ENCODE measurements at places on chromosomes 3 and 15.

DNA sequence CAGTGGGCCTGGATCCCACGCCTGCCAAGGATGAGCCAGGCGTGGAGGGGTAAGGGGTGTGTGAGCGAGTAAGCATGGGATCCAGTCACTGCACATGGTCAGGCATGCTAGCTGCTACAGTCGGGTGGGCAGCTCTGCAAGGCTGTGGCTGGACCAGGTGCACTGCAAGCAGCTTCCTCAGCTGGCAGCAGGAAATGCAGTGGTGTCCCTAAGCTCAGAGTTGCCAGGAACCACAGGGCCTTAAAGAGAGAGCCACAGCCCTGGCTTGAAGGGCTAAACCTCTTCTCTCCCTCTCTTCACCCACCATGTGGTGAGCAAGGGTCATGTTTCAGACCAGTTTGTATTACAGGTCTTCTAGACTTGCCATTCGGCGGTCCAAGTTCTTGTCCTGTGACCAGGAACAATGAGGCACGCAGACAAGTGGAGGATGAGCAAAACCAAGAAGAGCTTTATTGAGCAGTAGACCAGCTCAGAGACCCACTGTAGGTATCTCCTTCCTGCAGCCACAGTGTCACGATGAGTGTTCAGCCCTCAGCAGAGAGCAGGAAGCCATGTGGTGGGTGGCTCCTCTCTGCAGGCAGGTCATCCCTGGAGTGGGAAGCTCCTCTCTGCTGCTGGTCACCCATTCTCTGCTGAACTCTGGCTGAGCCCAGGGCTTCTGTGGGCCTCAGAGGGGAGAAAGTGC, 511.9 kb downstream of the PYDC2 start:
- no peak for DNase-seq

DNA sequence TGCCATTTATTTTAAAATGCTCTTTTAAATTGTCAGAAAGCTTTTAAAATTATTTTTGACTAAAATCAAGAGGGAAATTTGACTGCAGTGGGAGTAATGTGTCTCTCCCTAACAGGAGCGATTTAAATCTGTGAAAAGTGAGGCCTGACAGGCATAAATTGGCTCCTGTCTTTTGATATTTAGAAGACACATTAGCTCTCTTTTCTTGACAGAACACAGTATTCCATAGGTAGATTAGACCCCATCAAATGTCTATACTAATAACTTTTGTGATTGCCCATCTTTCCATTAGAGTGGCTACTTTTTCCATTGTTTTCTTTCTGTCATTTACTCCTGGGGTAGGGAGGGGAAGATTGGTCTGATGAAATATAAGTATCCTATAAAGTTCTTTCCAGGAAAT, 866.3 kb downstream of the ROBO1 start:
- DNase-seq: no peak

- DNase-seq: no peak
Observed at GRCh38 chr15:64583519-64583918, 123.1 kb downstream of the ZNF609 start.

DNA sequence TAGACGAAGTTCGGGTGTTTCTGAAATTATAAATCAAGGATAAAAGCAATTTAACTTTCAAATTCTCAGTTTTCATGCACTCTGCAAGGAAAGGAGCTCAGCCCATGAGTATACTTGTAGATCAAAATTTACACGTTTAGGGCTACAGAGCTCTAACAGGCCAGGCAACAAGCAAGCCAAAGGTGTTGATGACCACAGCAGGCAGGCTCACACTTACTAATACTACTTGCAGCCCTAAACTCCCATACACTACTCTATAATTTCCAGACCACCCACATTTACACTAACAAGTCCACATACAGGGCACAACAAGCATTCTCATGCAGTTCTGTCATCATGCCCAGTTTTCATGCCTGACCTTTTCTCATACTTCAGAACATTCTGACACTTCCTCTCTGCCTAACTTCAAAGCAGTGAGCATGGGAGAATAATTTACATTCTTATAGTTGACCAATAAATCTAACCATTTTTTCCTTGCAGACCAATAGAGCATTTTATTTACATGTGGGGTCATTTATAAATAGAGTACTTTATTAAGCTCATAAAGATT, 124.7 kb upstream of the FRMD4B start:
- DNase-seq: no peak

DNA sequence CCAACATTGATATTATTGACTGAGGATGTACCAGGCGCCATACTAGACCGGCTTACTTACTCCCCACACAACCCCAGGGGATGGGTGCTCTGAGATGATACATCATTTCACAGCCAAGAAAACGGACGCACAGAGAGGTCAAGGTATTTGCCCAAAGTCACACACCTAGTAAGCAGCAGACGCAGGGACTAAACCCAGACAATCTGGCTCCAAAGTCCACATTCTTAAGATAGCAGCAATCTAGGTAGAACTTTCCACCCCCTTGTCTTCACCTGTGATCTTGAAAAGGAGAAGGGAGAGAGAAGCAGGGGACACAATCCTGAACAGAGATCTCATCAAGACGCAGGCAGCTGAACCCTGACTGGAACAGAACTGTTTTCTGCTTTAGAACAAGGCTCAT, 200.6 kb downstream of the XXYLT1 start:
- DNase-seq: no peak

DNA sequence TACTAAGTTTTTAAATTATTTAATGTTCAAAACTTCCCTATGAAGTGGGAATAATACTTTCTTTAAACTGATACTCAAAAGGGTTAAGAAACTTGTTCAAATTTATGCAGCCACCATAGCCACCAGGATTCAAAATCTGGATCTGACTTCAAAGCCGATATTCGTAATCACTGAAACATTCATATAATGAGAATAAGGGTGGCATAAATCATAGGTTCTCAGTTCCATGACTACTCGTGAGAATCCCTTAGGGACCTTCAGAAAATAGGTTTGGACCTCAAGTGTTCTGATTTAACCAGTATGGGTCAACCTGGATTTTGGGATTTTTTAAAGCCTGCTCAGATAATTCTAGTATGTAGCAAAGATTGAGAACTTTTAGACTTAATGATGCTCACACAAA, 160.6 kb downstream of the RBMS3 start:
- no peak for DNase-seq

- no peak for DNase-seq
Observed at GRCh38 chr15:93029836-93030429, 59.1 kb downstream of the RGMA start.

DNA sequence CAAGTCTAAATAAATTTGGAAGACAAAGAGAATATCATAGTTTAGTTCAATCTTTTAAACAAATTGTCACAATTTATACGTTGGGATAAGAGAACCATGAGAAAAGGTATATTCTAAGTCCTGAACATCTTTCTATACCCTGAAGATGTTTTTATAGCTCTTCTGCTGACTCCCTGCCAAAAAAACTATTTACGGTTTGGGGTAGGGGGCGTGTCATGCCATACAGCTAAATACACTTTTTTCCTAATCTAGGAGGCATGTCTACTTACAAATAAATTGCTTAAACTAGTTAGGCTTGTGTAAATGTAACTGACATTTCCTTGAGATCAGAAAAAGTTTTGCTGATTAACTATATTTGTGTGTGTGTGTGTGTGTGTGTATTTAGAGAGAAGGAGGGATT, 163.3 kb downstream of the PGPEP1L start:
- no peak for DNase-seq

DNA sequence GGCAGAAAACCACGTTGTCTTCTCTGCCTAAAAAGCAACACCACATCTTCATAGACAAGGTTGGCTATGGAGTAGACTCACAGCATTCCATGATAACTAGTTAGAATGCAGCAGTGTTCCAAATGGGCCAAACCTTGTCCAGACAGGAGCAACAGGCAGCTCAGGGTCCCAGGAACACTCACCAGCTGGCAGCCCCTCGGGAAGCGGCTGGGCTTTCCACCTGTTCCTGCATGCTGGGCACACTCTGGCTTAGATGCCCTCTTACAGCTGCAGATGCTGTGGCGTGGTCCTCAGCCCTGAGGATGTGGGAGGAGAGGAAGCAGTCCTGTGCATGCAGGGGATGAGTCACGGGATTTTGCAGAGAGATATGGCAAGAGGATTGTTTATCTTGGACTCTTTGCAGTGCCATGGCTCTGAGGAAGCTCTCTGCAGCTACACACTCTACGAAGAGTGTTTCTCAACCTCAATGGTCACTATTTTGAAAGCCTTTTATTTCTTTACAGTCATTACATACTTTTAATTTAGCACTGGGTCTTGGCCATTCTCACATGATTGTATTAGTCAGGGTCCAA, 11.3 kb downstream of the NRROS start:
- peak; percentile 97 for DNase-seq

GRCh38 chr15:100880139-100880896, 687 bp downstream of the ALDH1A3 start:
- DNase-seq: no peak

- no peak for DNase-seq
Observed at GRCh38 chr3:69511361-69511760, 125.5 kb upstream of the FRMD4B start.

DNA sequence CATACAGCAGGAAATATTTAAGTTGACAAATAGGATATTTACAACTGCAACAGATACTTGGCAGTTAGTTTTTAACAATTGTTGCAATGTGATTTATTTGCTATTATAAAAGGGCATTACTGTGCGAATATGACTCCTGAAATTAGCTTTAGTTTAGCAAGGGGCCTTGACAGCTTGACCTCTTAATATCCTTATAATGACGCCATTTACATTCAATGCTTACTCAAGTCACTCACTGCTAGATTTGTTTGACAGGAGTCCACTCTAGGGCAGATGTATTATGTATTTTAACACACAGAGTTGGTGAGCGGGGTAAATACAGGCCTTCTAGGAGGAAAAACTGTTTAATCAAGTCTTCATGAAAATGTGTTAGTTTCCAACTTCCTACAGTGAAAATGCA, 58.1 kb upstream of the C15orf61 start:
- DNase-seq: no peak

- DNase-seq: no peak
Observed at GRCh38 chr15:75129788-75130187, 71.9 kb upstream of the C15orf39 start.

- DNase-seq: no peak
Observed at GRCh38 chr3:119664850-119665379, 4.5 kb upstream of the POPDC2 start.

GRCh38 chr3:46098319-46098761, 71.1 kb upstream of the XCR1 start:
- DNase-seq: peak; percentile 78

GRCh38 chr3:126346466-126346865, 10.7 kb downstream of the KLF15 start:
- no peak for DNase-seq

DNA sequence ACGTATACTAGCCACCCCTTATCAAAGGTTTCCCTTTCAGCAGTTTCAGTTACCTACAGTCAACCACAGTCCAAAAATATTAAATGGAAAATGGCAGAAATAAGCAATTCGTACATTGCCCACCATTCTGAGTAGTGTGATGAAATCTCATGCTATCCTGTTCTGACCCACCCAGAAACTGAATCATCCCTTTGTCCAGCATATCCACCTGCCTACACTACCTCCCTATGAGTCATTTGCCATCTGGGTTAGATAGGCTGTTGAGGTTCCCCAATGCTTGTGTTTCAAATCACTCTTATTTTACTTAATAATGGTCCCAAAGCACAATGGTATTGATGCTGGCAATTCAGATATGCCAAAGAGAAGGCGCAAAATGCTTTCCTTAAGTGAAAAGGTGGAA, 15.3 kb upstream of the PHC3 start:
- DNase-seq: no peak

- no peak for DNase-seq
Observed at GRCh38 chr3:166864473-166865467, 515.3 kb downstream of the ZBBX start.

- DNase-seq: no peak
Observed at GRCh38 chr15:48641416-48641815, 4.1 kb downstream of the FBN1 start.

GRCh38 chr3:168157099-168157700, 61.5 kb upstream of the GOLIM4 start:
- DNase-seq: no peak

DNA sequence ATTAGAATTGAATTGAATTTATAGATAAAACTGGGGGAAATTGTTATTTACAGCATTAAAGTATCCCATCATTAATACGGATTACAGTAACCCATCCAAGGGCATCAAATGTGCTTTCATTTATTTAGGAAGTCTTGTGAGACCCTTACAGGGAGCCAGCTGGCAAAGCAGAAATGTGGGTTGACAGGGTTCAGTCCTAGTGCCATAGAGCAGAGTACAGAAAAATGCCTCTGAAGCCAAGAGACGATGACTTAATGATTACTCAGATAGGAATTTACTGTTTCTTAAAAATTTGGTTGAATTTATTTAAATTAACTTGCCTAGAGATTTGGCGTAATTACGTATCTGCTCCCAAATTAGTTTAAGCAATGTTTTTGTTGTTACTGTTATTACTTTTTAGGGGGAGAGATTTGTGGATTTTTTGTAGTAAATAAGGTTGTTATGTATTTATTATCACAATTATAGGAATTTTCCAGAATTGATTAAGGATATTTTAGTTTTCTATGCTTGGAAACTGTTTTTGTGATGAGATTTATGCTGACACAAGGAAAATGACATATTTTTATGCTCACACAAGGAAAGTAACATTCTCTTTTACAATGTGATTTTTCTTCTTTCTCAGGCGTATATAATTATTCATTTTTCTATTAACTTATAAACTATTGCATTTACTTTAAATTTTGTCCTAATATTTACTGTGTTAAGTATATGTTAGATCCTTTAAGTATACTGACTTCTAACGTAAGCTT, 152.0 kb downstream of the EPHA6 start:
- no peak for DNase-seq

DNA sequence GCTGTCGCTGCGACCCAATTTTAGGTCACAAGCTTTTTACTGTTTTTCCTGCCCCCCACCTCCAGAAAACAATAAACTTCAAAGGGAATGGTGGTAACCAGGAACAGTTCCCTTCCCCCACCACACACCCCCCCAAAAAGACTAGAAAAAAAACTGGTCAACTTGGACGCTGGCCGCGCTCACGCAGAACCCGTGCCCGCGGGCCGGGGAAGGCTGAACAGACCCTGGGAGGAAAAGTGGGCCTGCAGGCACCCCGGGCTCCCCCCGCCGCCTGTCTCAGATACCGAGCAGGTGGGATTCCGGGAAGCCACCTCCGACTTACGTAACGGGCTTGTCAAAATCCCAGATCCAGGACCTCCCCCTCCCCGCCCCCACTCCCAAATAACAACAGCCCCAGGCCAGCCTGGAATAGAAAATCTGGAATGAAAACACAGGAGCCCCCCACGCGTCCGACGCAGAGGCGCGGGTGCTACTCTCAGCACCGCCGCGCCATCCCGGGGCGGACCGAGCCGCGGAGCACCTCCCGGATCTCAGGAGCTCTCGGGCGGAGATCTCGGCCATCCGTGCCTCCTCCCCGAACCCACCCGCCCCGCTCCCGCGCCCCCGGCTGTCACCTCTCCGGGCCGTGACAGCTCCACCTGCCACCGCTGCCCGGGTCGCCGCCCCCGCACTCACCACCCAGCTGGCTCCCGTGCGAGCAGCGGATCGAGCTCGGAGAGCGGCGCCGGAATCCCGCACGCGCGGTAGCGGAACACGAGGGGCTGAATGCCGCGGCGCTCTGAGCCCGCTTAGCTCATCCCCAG, 557 bp downstream of the DENND4A start:
- DNase-seq: no peak

GRCh38 chr3:169283951-169284350, 379.6 kb downstream of the MECOM start:
- no peak for DNase-seq
